Urinary bladder (tissue), 4 donors: ENCODE measurements at places on chromosomes 5 and 9. TPM values are rescaled to one million over a fixed set of nuclear protein-coding genes. Genes with fewer than 3 reads are reported as not detected.

DNA sequence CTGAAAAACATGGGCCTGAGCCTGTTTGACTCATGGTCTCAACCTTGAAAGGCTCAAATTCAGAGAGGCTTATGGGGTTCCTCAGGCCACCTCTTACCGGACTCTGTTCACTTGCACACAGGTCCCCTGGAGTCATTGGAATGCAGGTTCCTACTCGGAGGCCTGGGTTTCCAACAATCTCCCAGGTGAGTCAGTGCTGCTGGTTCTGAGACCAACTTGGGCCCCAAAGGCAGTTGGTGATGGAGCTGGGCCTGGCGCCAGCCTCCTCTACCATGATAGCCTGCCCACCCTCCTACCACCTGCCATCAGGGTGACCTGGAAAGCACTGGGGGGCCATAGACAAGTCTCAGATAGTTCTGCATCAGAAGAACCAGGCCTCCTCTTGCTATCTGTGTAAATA, 188.4 kb downstream of the RGS3 start:
- no peak for DNase-seq

DNA sequence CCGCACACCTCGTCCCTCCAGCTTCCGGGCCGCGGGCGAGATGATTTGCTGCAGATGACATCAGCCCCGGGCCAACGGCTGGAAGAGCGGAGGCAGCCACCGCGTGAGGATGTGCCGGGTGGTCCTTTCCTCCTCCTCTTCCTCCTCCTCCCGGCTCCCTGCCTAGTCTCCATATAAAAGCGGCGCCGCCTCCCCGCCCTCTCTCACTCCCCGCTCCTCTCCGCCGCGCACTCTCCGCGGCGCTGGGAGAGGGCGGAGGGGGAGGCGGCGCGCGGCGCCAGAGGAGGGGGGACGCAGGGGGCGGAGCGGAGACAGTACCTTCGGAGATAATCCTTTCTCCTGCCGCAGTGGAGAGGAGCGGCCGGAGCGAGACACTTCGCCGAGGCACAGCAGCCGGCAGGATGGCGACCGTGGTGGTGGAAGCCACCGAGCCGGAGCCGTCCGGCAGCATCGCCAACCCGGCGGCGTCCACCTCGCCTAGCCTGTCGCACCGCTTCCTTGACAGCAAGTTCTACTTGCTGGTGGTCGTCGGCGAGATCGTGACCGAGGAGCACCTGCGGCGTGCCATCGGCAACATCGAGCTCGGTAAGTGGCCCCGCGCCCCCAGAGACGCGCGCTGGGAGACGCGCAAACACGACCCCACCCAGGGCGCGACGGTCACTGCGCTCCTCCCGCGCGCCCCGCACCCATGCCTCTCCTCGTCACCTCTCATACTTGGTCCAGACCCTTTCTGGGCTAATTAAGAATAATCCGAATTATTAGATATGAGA, at the start of gene MAP1B:
TSS of gene MAP1B (plus strand) at position 345 of the 770 bp plus-strand sequence. CDS start at position 402, 57 bp downstream.
- no peak for DNase-seq

GRCh38 chr5:16701134-16702099, 84.6 kb upstream of the RETREG1 start:
- DNase-seq = no peak

GRCh38 chr5:116681334-116682013, 106.9 kb upstream of the SEMA6A start:
- DNase-seq = no peak

- no peak for DNase-seq
Observed at GRCh38 chr9:96399325-96399633, 15.8 kb upstream of the SLC35D2 start.

GRCh38 chr9:120571443-120572257, 8.3 kb downstream of the CDK5RAP2 start:
- DNase-seq = no peak

- no peak for DNase-seq
Observed at GRCh38 chr9:26358836-26359235, 533.8 kb downstream of the CAAP1 start.

DNA sequence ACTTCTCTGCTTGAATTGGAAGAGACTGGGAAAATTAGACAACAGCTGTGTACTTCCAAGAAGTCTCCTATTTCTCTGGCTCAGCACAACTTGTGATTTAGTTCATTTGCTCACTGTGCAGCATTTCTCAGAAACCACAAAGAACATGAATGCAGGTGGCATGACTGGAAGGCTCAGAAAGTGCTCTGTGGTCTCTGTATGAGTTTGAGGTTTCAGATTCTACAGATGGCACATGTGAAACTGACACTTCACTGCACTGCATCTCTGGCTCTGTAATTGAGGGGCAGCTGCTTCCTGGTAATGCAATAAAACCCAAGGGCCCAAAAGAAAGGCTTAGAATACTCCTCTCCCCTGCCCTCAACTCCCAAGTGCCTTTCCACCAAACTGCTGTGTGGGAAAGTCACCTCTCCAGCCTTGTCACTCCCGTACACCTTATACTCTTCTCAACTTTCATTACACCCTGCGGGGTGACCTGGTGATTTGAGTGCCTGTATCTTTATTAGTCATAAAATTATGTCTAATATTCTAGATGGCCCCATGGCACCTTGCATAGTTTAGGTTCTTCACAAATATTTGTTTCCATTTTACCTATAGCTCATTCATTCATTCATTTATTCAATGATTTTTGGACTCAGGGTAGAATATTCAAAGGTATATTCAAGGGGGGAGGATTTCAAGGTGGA, 82.5 kb downstream of the ESM1 start:
- no peak for DNase-seq

DNA sequence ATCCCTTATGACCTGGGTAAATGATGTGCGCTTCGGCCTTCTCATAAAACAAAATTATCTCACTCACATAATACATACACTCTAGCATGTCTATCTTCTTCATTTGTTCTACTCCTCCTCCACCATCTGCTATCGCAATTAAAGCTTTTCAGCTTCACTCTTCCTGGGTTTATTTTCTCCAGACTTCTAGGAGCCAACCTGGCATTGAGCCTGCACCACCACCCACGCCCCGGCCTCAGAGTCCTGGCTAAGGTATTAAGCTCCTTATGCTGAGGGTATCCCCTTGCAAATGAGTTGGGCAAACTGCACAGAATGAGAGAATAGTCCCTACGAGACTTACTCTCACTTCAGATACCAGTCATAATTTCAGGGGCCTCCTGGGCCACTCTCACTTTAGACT, 236.1 kb upstream of the CDH12 start:
- DNase-seq = no peak

DNA sequence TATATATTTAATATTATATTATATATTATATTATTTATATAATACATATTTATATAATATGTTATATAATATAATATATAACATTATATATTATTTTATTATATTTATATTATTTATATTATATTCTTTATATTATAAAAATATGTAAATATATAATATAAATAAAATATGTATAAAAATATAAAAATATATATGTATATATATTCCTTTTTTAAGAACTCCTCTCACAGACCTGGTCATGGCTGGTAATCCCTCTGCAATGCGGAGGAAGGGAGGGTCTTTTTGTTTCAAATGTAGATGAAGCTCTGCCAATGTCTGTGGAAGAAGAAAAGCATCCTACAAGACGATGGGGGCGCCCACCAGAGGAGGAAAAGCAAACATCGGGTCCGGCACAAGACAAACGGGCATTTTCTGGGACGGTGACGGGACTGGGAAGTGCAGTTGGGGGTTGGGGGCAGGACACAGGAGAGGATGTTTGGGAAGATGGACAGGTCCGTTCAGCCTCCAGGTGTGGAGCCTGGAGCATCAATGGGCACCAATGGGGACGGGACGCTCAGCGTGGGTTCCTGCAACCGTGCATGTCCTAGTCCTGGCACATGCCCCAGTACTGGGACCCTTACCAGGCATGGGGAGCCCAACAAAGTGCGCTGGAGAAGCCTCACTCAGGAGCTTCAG, 194.0 kb downstream of the IRX1 start:
- DNase-seq = no peak

- no peak for DNase-seq
Observed at GRCh38 chr9:130707225-130707976, 13.8 kb downstream of the EXOSC2 start.

- no peak for DNase-seq
Observed at GRCh38 chr9:7336356-7337065, 463.1 kb downstream of the DMAC1 start.

- DNase-seq = no peak
Observed at GRCh38 chr9:99555792-99556191, 265.9 kb upstream of the NR4A3 start.

DNA sequence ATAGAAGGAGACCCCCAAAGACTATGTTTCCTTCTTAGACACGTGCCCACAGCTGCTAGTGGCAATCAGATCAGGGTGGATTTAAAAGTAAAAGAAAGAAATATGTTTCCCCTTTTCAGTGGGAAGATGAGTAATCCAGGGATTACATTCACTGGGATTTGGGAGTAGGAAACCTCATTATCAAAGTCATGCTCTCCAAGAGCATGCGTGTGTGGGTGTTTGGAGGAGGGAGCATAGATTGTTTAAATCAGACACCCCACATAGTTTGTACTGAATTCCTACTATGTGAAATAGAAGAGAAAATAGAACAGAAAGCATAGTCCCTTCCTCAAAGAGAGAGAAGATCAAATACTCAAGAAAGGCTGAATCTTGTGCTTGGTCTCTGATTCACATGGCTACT, 65.5 kb upstream of the TBCA start:
- no peak for DNase-seq

GRCh38 chr5:127313847-127314473, 23.4 kb downstream of the MEGF10 start:
- no peak for DNase-seq

DNA sequence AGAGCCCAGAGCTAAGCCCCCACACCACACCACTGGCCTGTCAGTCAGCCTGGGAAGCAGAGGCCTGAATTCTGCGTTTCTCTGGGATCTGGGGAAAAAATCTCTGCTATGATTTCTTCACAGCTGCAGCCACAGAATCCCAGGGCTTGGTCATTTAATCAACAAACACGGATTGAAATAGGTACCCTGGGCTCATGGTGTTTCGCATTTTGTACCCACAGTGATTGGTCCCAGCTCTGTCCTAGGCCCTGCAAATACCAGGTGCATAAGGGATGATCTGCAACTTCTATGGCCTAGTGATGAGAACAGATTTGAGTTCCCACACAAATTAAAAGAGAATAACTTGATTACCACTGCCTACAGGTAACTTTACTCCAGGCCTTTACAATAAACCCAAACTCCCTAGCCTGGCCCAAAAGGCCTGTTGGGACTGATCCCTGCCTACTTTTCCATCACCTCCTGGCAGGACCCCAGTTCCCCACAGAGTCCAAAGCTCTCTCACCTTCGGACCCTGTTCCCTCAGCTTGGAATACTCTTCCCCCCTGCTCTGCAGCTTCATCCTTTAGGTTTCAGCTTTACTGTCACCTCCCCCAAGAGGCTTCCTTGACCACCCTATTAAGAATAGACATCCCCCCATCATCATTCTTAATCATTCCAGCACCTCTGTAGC, 14.7 kb upstream of the SAP30L start:
- no peak for DNase-seq

LCN9 gene
- polyA plus RNA-seq = not detected

SPAG8 gene
- polyA plus RNA-seq = 1.9 TPM

GARIN3 gene
- polyA plus RNA-seq = not detected
